ENCODE measurements at places on chromosomes 6 and 20.
A peak's percentile ranks its signal among the peaks of the same experiment; 100 is the strongest.

- peak overlapping the region; percentile 34 for H3K4me3 ChIP-seq
- no peaks in the 10 kb centered on the region for H3K27me3 ChIP-seq
- H3K27ac ChIP-seq: peak overlapping the region; percentile 59
- DNase-seq: peak; percentile 51
These were observed 2.1 kb downstream of the NQO2 start for GRCh38 chr6:3001773-3002293.

DNA sequence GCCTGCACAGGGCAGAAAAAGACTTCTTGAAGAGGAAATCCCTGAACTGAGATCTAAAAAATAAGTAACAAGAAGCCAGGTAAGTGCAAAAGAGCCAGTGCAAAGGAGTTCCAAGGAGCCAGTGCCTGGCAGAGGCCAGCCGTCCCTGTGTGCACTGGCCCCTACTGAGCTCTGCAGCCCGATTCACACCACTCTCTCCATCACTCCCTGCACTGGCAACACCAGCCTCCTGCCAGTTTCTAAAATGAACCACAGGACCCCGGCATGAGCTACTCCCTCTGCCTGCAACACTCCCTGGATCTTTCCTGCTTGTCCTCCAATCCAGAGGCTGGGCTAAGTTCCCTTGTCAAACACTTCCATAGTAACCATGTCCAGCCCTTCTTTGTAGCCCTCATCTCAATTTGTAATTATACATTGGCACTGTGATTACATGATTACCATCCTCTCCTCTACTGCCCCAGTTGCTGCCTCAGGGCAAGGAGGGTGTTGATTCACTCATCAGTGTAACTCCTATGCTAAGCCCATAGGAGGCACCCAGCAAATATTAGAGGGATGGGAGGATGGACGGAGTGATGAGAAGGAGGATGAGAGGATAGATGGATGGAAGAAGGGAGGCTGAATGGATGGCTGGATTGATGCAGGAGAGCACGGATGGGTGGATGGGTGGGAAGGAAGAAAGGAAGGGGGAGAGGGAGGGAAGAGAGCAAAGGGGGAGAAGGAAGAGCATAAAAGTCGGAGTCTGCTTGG is 49.3 kb downstream of the SIRPA start:
- no peaks in the 10 kb centered on the region for H3K4me1 ChIP-seq
- no peak overlapping the region for H3K4me3 ChIP-seq
- peaks cover 44% of the 10 kb centered on the region for H3K27me3 ChIP-seq
- H3K36me3 ChIP-seq: no peaks in the 10 kb centered on the region

DNA sequence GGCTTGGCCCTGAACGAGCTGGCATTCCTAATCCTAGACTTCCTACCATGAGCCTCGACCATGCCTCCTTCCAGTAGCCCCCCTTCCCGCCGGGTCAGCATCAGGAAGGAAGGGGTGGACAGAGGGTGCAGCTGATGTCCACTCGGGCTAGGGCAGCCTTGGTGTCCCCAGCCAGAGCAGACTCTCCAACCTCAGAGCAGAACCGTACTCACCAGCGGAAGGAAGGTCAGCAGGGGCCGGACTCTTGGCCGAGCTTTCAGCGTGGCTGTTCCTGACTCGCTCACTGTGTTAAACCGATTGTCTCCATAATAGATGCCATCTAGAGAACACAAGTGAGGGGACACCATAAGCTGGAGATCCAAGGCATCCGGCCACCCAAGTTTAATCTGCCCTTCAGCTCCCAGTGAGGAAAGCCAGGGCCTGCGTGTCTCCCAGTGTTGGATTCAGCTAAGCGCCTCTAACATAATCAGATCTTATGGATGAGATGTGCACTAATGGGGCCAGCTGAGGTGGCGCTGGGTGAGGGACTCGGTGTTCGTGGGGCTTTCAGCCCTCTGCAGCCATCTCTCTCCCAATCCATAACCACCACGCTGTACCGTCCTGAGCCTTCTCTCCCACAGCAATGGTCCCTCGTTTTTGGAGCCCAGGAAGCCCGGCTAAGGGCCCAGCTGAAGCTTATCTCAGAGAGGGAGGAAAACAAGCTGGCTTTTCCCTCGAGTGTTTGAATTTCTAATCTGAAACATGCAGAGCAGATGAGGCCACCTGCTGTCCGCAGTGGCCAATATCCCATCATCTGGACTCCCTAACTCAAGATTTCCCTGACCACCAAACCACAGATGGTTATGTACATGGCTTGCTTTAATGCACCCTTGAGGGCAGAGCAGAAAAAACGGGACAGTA is 13.7 kb downstream of the C6orf132 start:
- no peaks in the 10 kb centered on the region for H3K4me1 ChIP-seq
- no peaks in the 10 kb centered on the region for H3K27me3 ChIP-seq
- no peaks in the 10 kb centered on the region for H3K36me3 ChIP-seq
- no peak overlapping the region for H3K27ac ChIP-seq

GRCh38 chr6:168052291-168052891 is 26.6 kb downstream of the FRMD1 start:
- H3K27ac ChIP-seq: no peak overlapping the region
- no peaks in the 10 kb centered on the region for H3K27me3 ChIP-seq
- H3K36me3 ChIP-seq: no peaks in the 10 kb centered on the region

GRCh38 chr20:53048387-53048786 is 76.2 kb downstream of the TSHZ2 start:
- no peak overlapping the region for H3K27ac ChIP-seq
- no peaks in the 10 kb centered on the region for H3K4me1 ChIP-seq
- no peak overlapping the region for H3K4me3 ChIP-seq
- H3K36me3 ChIP-seq: no peaks in the 10 kb centered on the region
- DNase-seq: no peak
